GM20000 (cell line): ENCODE measurements at places on chromosomes 3 and 15.

DNA sequence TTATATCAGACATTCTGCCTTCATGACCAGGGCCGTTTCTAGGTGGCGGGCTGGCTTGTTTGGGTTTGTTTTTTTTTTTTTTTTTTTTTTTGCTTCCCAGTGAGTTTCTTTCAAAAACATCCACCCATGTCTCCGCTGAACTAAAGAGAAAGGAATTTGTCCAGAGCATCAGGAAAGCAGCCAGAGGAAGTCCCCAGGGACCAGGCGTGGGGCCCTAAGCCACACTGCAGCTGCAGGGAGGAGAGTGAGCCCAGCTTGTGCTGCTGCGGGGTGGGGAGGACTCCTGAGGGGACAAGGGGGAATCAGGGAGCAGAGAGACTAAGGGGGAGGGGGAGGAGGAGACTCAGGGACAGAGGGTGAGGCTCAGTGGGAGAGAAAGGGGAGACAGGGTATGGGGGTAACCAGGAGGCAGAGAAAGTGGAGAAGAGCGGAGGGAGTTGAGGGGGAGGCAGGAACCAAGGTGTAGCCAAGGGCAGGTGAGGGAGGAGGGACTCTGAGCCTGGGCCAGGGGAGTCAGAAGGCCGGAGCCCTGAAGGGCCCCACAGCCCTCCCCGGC is 49.5 kb downstream of the CYP11A1 start:
- DNase-seq = no peak

DNA sequence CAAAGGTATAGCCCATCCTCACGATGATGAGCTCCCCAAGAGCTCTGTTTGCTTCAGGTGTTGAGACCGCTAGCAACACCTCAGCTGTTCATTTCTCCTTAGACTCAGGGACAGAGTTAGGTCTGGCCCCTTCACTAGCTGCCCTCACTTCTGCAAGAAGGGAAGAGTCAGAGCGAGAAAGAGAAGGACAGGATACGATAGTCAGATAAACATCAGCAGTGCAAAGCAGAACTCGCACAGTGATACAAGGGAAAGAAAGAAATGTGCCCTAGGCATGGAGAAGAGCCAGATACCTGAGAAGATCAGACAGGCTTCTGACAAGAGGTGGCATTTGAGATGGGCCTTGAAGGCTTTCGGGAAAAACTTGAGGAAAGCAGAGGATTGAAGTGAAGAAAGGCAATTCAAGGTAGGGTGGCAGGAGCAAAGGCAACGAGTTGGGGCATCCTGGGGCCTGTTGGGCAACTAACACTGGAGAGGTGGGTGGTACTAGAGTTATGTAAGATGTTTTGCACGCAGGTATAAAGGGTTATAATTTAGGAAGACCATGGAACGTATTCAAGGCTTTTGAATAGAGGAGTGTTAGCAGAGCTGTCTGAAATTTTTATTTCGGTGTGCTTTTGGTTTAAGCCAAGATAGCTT is 106.0 kb downstream of the PGPEP1L start:
- DNase-seq = no peak

- no peak for DNase-seq
Measured at GRCh38 chr3:38578551-38578950, 70.9 kb downstream of the SCN5A start.

- no peak for DNase-seq
Measured at GRCh38 chr3:169477790-169478189, 185.7 kb downstream of the MECOM start.

- DNase-seq = no peak
Measured at GRCh38 chr3:52539010-52539653, 2.7 kb downstream of the UQCC5 start.

DNA sequence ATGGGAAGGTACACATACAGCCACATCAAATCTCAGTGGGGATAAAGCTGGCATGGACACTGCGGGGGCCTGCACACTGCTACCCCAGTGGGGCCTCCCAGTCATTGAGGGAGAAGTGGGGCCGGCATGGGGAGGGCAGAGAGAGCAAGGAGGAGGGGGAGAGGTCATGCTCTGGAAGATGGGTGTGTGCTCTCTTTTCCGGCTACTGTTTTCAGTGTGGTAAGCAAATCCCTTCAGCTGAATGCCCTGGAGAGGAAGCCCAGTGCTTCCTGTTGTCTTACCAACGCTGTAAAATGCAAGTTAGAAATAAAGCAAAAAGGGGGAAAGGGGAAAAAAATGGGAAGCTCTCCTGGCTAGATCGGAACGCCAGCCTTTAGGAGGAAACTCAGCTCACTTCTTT is 30.8 kb downstream of the NRROS start:
- no peak for DNase-seq

GRCh38 chr3:101677436-101678286 is 729 bp upstream of the ZBTB11 start:
- no peak for DNase-seq

- DNase-seq = peak; percentile 25
Measured at GRCh38 chr3:69542089-69542804, 156.4 kb upstream of the FRMD4B start.

GRCh38 chr3:125692361-125692760 is 97.1 kb upstream of the OSBPL11 start:
- DNase-seq = no peak

DNA sequence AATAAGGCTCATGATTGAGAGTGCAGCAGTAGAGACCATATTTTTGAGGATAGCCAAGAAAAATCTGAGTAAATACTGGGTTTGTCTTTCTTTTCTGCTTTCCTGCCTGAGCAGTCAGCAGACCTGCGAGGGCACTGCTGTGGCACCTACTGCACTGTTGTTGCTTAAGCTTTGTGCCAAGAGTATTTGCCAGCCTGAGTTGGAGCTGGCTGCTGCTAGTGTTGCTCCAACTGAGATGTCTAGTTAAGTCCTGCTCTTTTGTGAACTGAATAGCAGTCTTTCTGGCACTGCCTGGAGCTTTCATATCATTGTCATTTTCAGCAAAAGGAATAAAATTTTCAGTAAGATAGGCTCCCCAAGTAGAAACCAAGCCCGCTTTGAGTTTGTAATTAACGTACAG is 214.5 kb upstream of the P2RY1 start:
- DNase-seq = no peak

DNA sequence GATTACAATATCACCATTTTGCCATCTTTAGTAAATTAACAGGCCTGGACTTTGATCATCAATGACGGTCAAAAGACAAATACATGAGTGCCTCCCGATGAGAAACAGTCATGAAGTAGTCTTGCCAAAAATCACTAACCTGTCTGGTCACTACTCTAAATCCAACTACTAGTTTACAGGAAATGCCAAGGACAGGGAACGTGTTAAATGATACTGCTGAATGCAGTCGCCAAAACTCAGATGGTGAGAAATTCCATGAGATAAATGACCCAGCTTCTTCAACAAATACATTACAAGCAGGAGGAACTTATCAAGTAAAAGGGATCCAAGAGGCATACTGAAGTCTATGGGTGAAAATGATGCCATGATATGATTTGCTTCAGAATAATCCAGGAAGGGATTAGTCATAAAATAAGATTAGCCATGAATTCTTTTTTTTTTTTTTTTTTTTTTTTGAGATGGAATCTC is 35.8 kb upstream of the ATP13A3 start:
- DNase-seq = no peak

GRCh38 chr3:112560721-112561483 is 860 bp downstream of the ATG3 start:
- DNase-seq = peak; percentile 73

- DNase-seq = no peak
Measured at GRCh38 chr3:177615015-177615414, 417.7 kb upstream of the TBL1XR1 start.

GRCh38 chr15:92033314-92033713 is 179.8 kb downstream of the SLCO3A1 start:
- no peak for DNase-seq

DNA sequence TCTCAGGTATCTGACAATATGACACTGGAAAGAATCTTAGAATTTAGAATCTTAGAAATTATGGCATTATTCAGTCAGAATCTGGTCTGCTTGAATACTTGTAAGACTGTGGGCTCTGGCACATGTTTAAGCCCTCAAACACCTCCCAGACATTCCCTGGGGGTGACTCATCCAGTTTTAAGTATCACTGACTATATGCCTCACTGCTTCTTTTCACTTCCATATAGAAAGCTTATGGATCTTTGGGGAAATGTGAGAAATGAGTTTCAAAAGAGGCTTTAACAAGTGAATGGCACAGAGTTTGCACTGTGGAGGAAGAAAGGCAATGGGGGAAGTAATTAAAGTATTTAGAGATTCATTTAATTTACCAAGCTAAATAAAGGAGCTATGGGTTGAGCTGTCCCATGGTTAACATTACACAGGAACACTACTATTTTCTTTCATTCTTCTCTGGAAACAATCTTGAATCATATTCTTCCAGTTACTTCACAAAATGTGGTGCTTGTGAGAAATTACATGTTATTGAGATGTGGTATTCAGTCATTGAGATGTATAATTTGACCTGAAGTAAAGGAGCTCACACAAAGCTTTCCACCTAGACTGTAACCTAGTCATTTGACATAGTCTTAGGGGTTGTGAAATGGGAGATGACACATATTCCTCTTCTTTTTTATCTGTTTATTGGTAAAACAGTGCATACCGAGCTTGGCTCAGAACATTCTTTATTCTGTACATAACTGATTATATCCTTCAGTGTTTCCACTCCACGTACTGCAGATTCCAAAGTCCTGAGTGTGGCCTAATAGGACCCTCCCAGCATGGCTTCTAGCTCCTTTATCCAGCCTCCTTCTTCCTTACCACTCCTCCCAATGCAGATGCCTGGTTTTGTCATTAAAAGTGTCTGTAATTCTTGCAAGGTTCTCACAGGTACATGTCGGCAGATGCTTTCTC is 544.6 kb upstream of the NECTIN3 start:
- no peak for DNase-seq

DNA sequence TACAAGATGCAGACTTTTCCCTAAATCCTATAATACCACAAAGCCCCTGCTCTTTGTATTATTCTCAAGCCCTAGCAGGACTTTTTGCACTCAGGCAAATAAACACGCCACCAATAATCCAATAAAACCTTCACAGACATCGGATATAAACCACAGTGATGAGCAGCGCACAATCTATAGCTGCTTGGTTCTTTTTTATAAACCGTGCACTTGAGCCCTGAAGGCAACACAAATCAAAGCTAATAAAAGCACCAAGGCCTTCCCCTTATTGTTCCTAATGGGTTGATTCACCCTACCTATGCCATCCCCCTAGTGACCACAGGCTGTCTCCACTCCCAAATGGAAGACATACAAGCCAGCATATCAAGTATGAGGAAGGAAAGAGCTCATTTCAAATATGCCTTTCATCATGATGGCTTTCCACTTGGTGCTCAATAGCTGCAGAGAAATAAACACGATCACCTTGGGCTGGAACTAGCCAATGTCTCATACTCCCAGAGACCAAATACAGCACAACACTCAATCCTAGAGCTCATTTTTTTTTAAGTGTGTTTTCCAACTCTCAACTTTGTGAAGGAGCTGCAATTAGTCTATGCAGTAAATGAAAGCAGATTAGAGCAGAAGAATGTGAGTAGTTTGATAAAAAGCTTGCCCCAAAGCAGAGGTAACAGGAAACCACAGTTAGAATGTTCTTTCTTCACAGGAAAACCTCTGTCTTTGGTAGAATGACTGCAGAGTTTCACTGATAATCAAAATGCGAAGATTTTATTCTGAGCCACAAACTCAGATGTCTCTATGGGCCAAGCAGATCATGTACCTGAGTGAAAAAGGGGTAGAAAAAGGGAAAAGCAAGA is 573.9 kb downstream of the AGBL1 start:
- DNase-seq = no peak

DNA sequence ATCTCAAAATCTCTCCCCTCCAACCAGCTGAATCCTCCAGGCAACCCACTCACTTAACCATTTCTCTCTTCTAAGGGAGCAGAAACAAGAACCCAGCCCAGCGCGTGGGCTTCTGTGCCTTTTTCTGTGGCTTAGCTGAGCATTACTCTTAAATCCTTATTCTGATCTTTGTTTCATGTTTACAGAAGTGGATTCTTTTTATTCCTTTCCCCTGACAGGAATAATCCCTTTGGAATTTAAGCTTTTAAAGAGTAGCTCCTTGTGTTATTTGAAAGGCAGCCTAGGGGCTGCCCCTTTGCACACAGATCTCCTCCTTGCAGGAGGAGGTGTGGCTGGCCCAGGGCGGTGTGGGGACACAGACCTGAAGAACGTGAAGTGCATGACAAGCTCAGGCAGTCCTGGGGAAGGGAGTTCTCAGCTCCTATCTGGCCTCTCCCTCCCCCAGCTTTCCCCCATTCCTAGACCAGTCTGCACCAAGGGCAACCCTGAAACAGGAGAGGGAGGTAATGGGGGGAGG is 77.1 kb upstream of the UBE2E1 start:
- no peak for DNase-seq

DNA sequence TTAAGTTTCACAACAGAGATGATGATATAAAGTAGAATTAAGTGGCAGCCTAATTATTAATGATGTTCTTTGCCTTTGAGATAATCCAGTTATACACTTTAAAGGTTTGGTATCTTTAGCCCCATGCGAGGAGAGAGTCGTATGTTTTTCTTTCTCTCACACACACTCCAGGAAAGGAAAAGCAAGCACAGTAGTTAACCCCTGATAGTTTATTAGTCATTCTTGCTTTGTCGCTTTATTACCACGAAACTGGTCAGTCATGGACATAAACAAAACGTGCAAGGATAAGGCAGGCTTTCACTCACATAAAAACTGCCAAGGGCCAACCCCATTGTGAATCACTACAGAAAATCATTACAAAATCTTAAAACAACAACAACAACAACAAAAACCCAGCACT is 866.9 kb downstream of the FHIT start:
- no peak for DNase-seq

GRCh38 chr15:24718289-24719082 is 42.9 kb downstream of the NPAP1 start:
- DNase-seq = no peak

- DNase-seq = no peak
Measured at GRCh38 chr15:95760508-95760907, 570.0 kb upstream of the NR2F2 start.

DNA sequence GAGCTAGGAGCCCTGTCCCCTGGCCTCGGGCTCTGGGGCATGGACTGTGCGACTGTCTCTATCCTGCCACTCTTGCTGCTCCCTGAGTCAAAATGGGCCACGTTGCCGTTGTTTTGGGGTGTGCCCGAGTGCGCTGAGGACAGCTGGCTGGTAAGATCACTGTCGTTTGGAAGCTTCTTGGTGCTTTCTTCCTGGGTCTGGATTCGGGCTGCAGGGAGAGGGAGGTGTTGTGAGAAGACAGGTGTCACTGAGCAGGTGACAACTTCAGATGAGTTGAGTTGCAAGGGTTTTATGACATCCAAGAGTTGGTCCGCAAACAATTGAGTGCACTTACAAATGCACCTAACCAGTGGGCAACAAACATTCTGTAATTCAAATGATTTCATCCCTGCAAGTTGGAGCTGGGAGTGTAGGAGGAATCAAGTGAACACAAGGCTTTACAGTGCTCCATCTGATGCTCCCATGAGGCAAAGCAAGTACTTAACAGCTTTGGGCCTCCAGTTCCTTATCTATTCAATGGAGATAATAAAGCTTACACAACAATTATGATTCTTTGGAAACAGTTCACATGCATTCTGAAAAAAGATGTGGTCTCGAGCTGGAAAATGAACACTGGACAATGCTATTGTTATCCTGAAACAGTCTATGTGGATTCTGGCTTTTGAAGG is 11.0 kb upstream of the STARD5 start:
- DNase-seq = no peak

GRCh38 chr3:117346901-117347300 is 637.3 kb downstream of the TUSC7 start:
- no peak for DNase-seq
